Hepatocyte (in vitro differentiated cells): ENCODE measurements at places on chromosomes 6 and 20. TPM values are rescaled to one million over a fixed set of nuclear protein-coding genes. Genes with fewer than 3 reads are reported as not detected.

Gene KHDRBS2
- 12.3 and 12.4 TPM in 2 replicates for total RNA-seq

Gene SEC23B
- total RNA-seq, result 47.7 and 49.9 TPM in 2 replicates

Gene TMEM14C
- 155 and 181 TPM in 2 replicates for total RNA-seq

Gene DLK2
- total RNA-seq, result 0.33 and 0.60 TPM in 2 replicates

Gene RALGAPB
- 25.2 and 31.8 TPM in 2 replicates for total RNA-seq

Gene USP49
- total RNA-seq, result 2.2 and 2.4 TPM in 2 replicates

Gene CDH26
- 0.88 and 2.2 TPM in 2 replicates for total RNA-seq

Gene OR10C1
- total RNA-seq, result not detected in 2 replicates

DNA sequence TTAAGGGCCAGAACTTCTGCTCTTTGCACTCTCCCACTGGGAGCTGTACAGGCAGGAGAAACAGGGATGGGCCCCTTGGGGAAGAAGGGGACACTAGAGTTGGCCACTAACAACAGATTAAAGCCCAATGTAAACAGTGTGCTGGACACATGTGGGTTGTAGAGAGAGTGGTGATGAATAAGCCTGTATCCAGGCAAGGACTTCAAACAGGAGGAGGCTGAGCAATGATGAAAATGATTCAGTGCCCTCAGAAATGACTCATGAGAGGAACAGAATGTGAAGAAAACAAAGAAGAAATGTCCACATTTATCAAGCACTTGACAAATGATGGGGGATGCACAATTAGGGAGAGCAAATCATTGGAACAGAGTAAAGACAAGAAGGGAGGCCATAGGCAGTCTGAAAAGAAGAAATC is 242.3 kb downstream of the TBX18 start:
- H3K4me3 ChIP-seq, result no peak overlapping the region
- H3K4me1 ChIP-seq, result peaks cover 17% of the 10 kb centered on the region
- no peaks in the 10 kb centered on the region for H3K27me3 ChIP-seq
- H3K27ac ChIP-seq, result no peak overlapping the region
- peak; percentile 45 for DNase-seq
- H3K36me3 ChIP-seq, result no peaks in the 10 kb centered on the region

GRCh38 chr6:50600280-50600679 is 113.0 kb upstream of the TFAP2D start:
- no peak overlapping the region for H3K4me3 ChIP-seq
- no peak overlapping the region for H3K27ac ChIP-seq
- DNase-seq, result no peak
- no peaks in the 10 kb centered on the region for H3K36me3 ChIP-seq

- H3K27me3 ChIP-seq, result no peaks in the 10 kb centered on the region
- H3K4me1 ChIP-seq, result no peaks in the 10 kb centered on the region
- H3K27ac ChIP-seq, result no peak overlapping the region
Measured at GRCh38 chr6:125963817-125964216, 7.2 kb downstream of the HINT3 start.

- DNase-seq, result no peak
- H3K4me1 ChIP-seq, result peaks cover 3% of the 10 kb centered on the region
- no peaks in the 10 kb centered on the region for H3K36me3 ChIP-seq
- no peak overlapping the region for H3K27ac ChIP-seq
- no peak overlapping the region for H3K4me3 ChIP-seq
- no peaks in the 10 kb centered on the region for H3K27me3 ChIP-seq
Measured at GRCh38 chr6:74070091-74070490, 374.1 kb downstream of the CD109 start.

- peak within 1 kb of the TSS; percentile 31 for H3K27ac ChIP-seq
- H3K27me3 ChIP-seq, result no peaks in the 10 kb centered on the region
- peak within 1 kb of the TSS; percentile 83 for H3K4me3 ChIP-seq
- no peaks in the 10 kb centered on the region for H3K36me3 ChIP-seq
- no peaks in the 10 kb centered on the region for H3K4me1 ChIP-seq
Measured at GRCh38 chr20:44651684-44652423, at the start of gene ADA. Gene ADA (minus strand): TSS chr20:44651699. CDS start chr20:44651607, 92 bp downstream.

DNA sequence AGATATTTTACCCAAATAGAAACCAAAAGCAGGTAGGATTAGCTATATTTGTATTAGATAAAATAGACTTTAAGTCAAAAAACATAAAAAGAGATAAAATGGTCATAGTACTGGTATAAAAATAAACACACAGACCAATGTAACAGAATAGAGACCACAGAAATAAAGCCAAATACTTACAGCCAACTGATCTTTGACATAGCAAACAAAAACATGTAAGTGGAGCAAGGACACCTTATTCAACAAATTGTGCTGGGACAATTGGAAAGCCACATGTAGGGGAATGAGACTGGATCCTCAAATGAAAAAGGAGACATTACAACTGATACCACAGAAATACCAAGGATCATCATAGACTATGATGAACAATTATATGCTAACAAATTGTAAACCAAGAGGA is 94.5 kb upstream of the SIRPG start:
- no peak overlapping the region for H3K27ac ChIP-seq
- H3K4me1 ChIP-seq, result peaks cover 3% of the 10 kb centered on the region
- no peaks in the 10 kb centered on the region for H3K36me3 ChIP-seq
- no peak for DNase-seq

DNA sequence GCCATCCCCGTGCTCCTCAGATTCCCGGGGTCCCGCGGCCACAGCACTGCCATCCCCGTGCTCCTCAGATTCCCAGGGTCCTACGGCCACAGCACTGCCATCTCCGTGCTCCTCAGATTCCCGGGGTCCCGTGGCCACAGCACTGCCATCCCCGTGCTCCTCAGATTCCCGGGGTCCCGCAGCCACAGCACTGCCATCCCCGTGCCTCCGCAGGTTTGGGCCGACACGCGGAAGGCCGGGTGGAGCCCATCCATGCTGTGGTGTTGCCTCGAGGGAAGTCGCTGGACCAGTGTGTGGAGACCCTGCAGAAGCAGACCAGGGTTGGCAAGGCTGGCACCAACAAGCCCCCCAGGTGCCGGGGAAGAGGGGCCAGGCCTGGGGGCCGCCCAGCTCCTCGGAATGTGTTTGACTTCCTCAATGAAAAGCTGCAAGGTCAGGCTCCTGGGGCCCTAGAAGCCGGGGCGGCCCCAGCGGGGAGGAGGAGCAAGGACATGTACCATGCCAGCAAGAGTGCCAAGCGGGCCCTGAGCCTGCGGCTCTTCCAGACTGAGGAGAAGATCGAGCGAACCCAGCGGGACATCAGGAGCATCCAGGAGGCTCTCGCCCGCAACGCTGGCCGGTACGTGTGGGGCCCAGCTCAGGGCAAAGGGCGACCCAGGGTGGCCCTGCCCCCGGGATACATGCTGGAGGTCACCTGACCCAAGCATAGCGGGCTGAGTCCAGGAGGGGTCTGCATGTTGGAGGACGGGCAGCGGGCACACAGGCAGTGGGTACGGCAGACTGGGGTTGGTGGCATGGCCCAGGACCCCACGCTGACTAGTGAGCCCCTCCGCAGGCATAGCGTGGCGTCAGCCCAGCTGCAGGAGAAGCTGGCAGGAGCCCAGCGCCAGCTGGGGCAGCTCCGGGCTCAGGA is 1.3 kb upstream of the LIME1 start:
- no peak overlapping the region for H3K27ac ChIP-seq
- no peak overlapping the region for H3K4me3 ChIP-seq
- no peak for DNase-seq
- H3K36me3 ChIP-seq, result no peaks in the 10 kb centered on the region
- H3K4me1 ChIP-seq, result peaks cover 21% of the 10 kb centered on the region

- no peak overlapping the region for H3K4me3 ChIP-seq
- no peaks in the 10 kb centered on the region for H3K36me3 ChIP-seq
- H3K4me1 ChIP-seq, result no peaks in the 10 kb centered on the region
- H3K27ac ChIP-seq, result no peak overlapping the region
- peaks cover 5% of the 10 kb centered on the region for H3K27me3 ChIP-seq
Measured at GRCh38 chr6:168865-169455, 123.3 kb upstream of the DUSP22 start.

DNA sequence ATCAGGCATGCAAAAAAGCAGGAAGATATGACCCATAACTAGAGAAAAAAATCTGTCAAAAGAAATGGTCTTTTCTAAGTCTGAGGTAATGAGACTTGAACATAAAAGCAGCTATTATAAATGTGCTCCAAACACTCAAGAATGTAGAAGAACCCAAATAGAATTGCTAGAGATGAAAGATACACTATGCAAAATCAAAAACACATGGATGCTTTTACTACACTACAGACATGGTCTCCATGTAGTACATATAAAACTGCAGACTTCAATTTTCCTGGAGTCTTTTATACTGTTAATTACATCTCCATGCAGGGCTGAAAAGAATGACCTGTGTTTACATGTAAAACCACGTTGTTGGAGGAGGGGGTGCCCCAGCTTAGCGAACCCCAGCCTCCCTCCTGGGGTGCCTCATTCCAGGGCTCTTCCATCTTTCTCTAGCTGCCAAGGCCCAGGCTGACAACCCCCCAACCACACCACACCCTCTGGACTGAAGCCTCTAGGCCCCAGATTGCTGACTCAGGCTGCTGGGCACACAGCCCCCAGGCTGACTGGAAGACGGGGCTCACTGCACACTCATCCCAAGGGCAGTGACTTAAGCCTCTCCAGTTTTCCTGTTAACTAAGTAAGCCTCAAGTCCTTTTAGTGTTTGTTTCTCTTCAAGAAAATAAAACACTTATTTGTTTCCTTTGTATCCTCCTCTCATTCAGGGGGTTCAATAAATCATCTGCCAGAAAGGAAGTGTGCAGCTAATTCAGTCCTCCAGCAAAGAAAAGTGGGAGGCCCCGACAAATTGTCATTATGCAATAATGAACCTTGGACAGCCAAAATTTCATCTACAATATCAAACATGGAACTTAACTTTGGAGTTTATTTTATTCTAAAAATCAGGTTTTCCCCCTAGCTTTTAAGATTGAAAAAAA is 26.0 kb upstream of the PLAGL1 start:
- no peaks in the 10 kb centered on the region for H3K27me3 ChIP-seq
- H3K27ac ChIP-seq, result peak overlapping the region; percentile 70
- no peak overlapping the region for H3K4me3 ChIP-seq
- peak; percentile 12 for DNase-seq
- no peaks in the 10 kb centered on the region for H3K36me3 ChIP-seq
- no peaks in the 10 kb centered on the region for H3K4me1 ChIP-seq

DNA sequence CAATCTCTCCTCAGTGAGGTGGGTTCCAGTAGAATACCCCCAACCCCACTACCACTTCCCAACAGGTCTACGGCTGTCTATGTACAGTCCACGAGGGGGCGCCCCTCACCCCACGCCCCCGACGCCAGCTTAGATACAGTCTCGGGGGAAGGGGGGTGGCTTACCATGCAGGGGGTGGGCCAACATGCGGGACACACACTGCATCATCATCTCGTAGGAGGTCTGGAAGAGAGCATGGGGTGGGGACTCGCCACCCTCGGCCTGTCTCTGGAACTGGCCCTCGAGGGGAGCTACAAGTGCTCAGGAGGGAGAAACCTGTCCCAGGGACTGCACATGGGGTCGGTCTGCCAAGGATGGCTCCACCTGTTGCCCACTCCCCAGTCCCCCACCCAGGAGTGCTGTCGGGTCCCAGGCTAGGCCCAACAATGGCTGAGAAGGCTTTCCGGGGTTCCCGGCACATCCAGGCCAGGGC is 8.5 kb downstream of the MTCH1 start:
- no peak for DNase-seq
- H3K36me3 ChIP-seq, result peaks cover 7% of the 10 kb centered on the region
- no peak overlapping the region for H3K4me3 ChIP-seq
- no peak overlapping the region for H3K27ac ChIP-seq
- no peaks in the 10 kb centered on the region for H3K27me3 ChIP-seq

GRCh38 chr20:12575352-12576095 is 433.2 kb upstream of the SPTLC3 start:
- DNase-seq, result peak; percentile 68
- peak overlapping the region; percentile 72 for H3K27ac ChIP-seq
- no peaks in the 10 kb centered on the region for H3K27me3 ChIP-seq
- H3K36me3 ChIP-seq, result no peaks in the 10 kb centered on the region
- H3K4me1 ChIP-seq, result peaks cover 15% of the 10 kb centered on the region

- H3K27ac ChIP-seq, result no peak overlapping the region
- H3K27me3 ChIP-seq, result no peaks in the 10 kb centered on the region
- no peak overlapping the region for H3K4me3 ChIP-seq
- no peaks in the 10 kb centered on the region for H3K4me1 ChIP-seq
- no peaks in the 10 kb centered on the region for H3K36me3 ChIP-seq
Measured at GRCh38 chr6:17999425-17999824, 12.0 kb upstream of the KIF13A start.

DNA sequence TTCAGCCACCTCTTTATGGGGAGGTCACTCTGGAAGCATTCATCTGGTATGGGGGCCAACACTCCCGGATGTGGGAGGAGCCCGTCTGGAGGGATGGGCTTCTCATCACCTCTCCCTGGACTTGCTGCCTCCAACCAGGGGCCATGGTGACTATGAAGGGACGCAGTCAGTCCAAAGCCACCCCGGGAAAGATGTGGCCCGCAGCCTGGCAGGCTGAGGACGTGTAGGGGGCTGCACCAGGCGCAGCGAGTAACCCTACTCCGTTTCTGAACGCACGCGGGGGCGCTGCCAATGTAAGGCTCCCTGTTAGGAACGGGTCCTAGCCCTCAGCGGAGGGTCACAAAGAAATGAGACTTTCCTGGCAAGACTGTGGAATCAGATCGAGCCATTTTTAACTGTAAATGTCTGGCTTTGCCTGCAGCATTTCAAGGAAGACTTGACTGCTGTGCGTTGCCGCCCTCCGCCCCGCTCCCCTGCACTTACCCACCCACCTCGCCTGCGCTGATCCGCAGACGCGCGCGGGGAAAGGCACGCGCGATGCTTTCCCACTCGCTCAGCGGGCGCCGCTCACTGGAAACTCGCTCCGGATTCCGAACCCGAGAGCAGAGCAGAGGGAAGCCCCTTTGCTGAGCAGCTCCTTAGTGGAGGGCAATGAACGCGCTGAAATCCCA is 55.1 kb downstream of the IL20RA start:
- H3K27ac ChIP-seq, result no peak overlapping the region
- H3K4me1 ChIP-seq, result no peaks in the 10 kb centered on the region
- DNase-seq, result peak; percentile 28
- peaks cover 29% of the 10 kb centered on the region for H3K27me3 ChIP-seq
- H3K36me3 ChIP-seq, result no peaks in the 10 kb centered on the region

DNA sequence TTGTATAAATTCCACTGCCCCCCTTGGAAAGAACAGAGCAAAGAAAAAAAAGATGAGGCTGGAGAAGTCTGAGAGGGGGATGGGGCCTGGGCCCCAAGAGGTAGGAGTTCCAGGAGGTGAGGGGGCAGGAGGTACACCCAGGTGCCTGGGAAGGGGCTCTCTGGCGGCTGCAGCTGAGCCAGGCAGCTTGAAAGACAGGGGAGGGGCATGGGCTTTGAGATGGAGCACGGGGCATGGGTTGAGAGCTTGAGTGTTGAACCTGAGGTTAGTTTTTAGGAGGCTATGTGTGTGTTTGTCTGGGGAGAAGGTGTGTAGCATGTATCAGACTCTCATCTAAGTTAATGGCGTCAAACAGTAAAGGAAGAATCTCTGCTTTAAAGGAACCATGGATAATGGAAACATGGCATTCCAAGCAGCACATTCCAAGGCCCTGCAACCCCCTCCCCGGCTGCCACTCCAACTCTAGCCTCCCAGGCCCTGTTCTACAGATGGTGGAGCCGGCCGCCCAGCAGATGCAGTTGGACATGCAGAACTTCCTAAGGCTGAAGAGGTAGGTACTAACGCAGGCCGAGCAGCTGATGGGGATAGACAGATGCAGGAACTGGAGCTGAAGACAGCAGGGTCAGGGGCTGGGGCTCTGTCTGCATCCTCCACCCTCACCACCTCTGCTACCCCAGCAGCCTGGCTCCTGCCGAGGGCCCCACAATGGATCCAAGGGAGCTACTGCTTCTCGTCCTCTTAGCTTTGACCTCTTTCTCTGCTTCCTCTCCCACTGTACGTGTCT is 42.1 kb downstream of the MDFI start:
- H3K4me3 ChIP-seq, result no peak overlapping the region
- peaks cover 6% of the 10 kb centered on the region for H3K4me1 ChIP-seq
- DNase-seq, result no peak
- H3K36me3 ChIP-seq, result no peaks in the 10 kb centered on the region
